ENCODE measurements at places on chromosomes 5 and 9.

GRCh38 chr5:131986161-131986912 is 25.1 kb downstream of the ACSL6 start:
- DNase-seq: no peak

DNA sequence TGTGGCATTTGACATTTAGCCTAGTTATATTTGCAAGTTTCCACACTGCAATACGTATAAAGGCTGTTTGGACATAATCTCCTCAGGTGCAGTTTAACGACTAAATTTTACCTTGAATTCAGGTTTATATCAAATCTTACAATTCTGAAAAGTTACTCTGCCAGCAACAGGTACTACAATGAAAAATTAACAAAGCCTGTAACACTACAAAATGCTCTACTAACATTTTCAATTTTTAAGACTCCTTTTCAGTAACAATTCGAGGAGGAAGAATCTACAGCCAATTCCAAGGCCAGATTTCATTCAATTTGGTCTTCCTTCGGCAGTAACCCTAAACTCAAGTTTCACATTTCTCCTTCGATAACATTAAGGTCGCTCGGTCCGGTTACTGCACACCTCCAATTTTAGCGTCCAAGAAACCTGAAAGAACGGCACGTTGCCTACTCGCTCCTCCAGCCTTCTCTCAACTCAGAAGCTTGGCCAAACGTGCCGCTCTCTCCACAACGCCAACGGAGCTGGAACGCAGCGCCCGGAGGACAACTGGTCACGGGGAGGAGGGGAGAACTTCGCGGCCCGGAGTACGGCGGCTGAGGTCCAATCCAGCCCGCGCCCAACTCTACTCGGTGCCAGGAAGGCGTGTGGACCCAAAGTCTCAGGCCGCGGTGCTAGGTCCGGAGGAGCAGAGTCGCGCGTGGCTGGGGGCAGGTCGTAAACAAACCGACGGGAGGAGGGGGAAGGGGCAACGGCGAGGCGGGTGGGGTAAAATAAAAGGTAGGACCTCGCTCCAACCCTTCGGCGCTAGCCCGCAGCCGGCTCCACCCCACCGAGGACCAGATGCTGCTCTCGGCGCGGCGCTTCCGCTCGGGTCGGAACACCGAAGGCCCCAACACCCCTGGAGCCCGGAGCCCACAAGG is 681 bp downstream of the FNIP1 start:
- DNase-seq: peak; percentile 72

- DNase-seq: no peak
Observed at GRCh38 chr5:107669096-107670031, 1.4 kb downstream of the EFNA5 start.

DNA sequence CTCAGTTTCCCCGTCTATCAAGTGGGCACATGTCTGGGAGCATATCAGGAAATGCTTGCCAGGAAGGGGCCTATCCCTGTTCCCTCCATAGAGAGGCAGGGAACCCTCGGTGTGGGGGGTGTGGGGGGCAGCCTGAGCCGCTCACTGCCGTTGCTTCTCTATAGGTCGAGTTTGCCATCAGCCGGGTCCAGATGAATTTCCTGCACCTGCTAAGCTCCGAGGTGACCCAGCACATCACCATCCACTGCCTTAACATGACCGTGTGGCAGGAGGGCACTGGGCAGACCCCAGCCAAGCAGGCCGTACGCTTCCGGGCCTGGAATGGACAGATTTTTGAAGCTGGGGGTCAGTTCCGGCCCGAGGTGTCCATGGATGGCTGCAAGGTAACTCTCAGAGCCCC is 13.8 kb upstream of the ORM1 start:
- DNase-seq: peak; percentile 56

GRCh38 chr9:137461316-137461662 is 2.2 kb upstream of the NSMF start:
- DNase-seq: no peak

DNA sequence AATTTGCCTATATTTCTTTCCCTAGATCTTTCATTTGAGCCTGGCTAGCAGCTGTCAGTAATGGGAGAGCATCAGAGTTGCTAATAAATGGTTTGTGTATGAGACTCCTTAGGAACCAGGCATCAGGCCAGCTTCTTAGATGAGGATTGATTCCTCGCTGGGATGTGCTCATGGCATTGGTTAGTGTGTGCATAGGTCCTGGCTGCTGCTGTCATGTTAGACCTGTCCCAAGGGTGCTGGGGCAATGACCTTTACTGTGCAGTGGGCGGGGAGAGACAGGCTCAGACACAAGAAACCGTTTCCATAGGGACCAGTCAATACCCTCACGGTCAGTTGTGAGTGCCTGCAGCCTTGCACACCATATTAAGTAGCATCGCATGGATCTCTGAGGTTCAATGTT is 112.3 kb upstream of the NR3C1 start:
- DNase-seq: no peak

- DNase-seq: no peak
Observed at GRCh38 chr5:104612005-104612404, 1049.4 kb upstream of the NUDT12 start.

GRCh38 chr5:9454012-9454481 is 91.8 kb downstream of the SEMA5A start:
- DNase-seq: no peak

GRCh38 chr5:15124461-15124860 is 252.9 kb upstream of the ANKH start:
- no peak for DNase-seq

GRCh38 chr5:67032921-67033664 is 163.5 kb downstream of the CD180 start:
- no peak for DNase-seq

DNA sequence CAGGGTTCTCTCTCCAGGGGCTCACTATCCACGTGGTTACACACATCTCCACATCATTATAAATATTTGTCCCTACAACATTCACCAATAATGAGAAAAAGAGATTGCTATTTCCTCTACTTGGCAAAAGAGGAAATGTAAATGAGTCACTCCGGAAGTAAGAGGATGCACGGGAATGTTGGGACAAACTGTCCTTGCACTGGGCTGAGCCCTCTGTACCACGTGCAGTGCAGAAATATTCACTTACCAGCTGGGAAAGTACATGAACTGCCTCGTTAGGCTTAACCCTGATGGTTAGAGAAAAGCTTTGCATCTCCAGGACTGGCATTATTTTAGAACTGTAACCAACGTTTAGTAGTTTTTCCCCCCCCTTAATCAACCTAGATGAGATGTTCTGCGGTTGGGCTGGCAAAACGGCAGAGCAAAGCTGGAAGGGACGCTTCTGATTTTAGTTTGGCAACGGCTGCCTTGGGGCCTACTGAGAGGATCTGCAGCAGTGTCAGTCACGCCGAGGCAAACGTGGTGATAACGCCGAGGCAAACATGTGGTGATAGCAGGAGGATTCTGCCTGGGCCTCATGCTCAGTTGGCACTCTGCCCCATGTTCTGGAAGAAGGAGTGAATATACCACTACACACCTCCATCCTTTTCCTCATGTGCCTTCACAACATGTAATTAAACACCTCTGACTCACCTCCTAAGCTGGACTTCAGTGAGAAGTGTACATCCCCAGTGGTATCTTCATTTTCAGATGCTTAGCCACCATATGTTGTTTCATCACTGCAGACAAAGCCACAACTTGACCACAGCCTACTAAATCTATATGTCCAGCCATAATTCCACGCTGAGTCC is 661.4 kb upstream of the KLF4 start:
- no peak for DNase-seq

GRCh38 chr5:131677115-131677514 is 42.1 kb upstream of the RAPGEF6 start:
- DNase-seq: no peak

- DNase-seq: no peak
Observed at GRCh38 chr5:90940227-90940995, 381.8 kb downstream of the ADGRV1 start.

GRCh38 chr5:88826646-88827585 is 56.1 kb downstream of the MEF2C start:
- DNase-seq: no peak

DNA sequence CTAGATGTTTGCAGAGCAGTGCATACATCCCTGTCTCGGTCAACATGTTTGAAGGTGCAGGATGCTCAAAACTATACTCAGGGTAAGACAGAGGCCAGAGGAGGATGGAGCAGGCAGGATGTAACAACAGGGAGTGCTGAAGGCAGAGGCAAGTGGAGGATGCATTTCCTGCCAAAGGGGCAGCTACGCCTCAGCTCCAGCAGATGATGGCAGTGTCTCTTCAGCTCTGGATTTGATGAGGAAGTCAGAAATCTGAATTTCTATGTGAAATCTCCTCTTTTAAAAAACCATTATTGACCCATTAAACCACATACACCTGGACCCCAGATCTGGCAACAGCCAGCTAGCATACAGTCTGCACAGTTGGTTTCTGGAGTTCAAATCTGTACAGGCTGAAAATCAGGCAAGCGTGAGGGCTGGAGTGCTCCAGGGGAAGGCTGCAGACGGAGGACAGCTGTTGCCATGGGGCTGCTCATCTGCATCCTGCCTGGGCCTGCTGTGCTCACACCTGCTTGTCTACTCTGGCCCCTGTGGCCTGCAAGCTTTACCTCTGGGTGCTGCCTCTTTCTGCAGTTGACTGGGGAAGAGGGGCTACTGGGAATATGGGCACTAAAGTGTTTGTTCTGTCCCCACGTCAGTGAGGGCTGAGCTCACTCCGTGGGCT is 152.9 kb upstream of the SLC28A3 start:
- no peak for DNase-seq

- no peak for DNase-seq
Observed at GRCh38 chr5:140273401-140273877, 29.5 kb downstream of the PFDN1 start.

DNA sequence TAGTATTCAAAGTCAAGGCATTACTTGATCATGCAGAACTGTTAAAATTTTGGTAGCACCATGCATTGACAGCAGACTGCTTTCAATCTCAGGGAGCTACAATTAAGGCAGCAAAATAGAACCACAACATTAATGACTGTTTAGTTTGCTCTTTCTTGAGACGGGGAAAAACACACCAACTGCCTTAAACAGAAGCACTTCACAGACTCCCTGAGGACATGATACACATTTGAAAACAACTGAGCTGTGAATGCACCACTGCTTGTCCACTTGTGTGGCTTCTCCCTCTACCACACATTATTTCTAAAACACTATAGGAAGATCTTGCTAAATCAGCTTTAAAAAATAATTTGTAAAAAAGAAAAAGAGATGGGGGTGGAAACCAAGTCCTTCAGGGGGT is 79.6 kb upstream of the MAST4 start:
- DNase-seq: no peak

- no peak for DNase-seq
Observed at GRCh38 chr5:127934791-127935256, 148.7 kb upstream of the SLC12A2 start.

GRCh38 chr5:140169410-140169809 is 5.6 kb upstream of the CYSTM1 start:
- no peak for DNase-seq

DNA sequence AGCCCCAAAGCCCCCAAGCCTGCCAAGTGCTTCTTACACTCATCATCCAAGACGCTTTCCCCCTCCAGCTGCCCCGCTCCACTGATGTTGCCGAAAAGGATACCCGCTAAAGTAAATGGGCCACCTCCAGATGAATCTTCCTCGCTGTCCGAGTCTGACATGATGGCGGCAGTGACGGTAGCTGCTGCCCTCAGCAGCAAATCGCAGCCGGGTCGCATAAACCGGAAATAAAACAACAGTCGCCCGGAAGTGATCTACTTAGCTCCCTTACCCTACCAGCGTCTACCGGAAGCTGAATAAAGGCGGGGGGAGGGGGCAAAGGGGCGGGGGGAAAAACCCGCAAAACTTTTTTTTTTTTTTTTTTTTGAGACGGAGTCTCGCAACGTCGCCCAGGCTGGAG is at the start of gene TAF1L:
Gene TAF1L, minus strand, starts transcription at position 308 of the 400 bp plus-strand sequence. Its CDS starts 90 bp downstream, at position 218.
- DNase-seq: no peak

- DNase-seq: no peak
Observed at GRCh38 chr5:162769019-162769418, 668.4 kb upstream of the CCNG1 start.

DNA sequence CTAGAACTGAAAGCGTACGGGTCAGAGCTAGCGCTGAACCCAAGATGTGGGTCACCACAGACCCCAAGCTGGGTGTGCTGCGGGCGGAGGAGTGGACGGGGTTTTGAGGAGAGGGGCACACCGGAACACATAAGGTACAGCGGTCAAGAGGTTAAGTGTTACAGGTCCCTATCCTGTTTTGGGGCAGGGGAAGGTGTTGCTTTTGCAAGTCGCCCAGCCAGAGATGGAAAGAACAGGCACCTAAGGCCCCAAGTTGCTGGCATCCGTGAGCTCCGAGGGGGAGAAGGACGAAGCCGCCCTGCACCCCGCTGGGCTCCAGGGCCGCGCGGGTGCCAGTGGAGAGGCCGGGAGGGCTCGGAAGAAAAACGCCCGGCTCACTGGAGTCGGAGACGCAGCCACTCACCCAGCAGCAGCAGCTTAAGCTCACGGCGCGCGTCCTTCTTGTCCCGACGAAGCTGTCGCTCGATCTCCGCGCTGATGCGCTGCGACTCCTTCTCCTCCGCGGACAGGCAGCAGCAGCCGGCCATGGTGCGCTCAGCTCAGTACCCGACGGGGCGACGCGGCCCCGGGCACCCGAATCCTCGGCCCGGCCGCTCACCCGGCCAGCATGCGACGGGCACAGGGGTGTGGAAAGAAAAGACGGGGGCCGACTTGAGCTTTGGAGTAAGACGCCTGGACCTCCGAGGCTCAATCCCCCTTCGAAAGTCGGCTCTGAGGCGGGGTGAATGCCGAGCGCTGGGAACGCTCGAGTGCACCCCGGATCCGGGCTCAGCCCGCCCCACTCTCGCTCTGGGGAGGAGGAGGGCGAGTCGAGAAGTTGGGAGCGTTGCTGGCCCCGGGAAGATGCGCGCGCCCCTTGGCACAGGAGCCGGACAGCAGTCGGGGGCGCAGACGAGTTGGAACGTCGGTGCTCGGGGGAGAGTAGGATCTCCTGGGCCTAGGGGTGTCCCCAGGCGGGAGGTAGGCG is 572 bp downstream of the GNA14 start:
- no peak for DNase-seq

DNA sequence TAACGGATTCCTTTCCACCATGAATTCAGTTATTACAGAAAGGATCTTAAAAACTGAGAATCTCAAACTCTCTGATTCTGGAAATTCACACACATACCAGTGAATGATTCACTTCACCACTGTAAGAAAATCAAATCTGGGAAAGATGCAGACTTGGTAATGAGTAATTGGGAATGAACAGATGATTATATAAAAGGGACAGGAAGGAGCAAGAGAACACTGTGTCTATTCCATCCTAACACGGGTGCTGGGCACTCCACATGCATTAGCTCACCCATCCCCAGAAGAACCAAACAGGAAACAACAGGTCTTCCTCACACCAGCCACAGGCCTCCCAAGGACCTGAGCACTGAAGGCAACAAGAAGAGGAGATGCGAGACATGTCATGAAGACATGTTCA is 74.8 kb upstream of the ZNF622 start:
- DNase-seq: no peak

DNA sequence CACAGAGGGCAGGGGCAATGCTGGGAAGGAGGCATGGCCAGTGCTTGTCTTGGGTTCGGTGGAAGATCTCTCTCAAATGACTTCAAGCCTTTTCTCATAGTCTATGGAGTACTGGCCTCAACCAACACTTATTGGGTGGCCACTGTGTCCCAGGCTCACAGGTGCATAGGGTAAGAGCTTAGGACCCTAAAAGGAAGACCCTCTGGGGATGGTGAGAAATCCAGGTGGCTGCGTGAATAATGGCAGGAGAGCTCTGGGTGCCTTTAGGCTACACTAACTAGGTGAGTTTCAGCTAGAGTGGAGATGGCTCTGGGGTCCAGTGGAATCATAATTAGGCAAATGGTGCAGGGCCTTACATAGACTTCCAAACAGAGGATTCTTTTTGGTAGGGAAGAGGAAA is 9.9 kb downstream of the STC2 start:
- DNase-seq: peak; percentile 42

GRCh38 chr5:106522296-106522695 is 1148.4 kb downstream of the EFNA5 start:
- no peak for DNase-seq

GRCh38 chr5:24188216-24188925 is 456.4 kb downstream of the CDH10 start:
- no peak for DNase-seq
